ENCODE measurements at places on chromosomes 13 and 19.

DNA sequence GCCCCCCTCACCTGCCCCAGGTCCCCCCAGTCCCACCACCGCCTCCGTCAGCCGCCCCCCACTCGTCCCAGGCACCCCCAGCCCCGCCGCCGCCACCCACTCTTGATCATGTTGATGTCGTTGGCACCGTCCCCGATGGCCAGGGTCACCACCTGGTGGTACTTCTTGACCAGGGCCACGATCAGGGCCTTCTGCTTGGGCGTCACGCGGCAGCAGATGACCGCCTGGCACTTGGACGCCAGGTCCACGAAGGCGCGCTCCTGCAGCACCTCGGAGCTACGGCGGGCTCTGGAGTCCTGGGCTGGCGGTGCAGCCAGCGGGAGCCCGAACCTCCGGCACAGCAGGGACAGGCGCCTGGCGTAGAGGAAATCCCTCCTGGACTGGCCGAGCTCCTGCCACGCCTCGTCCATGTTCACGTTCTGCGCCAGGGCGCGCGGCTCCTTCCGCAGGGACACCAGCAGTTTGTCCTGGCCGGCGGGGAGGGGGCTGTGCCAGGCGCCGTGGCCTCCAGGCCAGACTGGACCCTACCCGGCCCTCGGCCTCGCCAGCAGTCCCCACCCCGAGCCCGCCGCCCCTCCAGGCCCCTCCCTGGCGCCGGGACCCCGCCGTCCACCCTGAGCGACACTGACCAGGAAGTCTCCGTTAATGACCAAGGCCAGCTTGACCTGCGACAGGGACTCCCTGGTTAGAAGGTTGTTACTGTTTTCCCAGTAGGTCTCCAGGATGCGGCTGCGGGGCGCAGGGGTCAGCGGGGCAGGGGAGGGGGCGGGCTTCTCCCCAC, 22.6 kb downstream of the ATP8B3 start:
- no peak for DNase-seq

- DNase-seq: no peak
These were observed 331.3 kb downstream of the KLF5 start for GRCh38 chr13:73390100-73390499.

- DNase-seq: no peak
These were observed 901.7 kb downstream of the DIAPH3 start for GRCh38 chr13:59261928-59262488.

DNA sequence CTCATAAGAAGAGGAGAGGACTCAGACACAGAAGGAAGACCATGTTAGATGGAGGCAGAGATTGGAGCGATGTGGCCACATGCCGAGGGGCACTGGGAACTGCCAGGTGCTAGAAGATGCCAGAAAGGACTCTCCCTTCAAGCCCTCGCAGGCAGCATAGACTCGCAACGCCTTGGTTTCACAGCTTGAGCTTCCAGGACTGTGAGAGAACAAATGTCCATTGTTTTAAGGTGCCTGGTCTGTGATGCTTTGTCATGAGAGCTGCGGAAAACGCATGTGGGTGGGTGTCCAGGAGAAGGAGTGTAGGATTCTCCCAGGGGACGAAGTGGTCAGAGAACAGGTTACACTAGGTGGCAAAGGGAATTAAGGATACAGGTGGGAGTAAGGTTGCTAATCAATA, 125.9 kb upstream of the USP29 start:
- no peak for DNase-seq

- DNase-seq: no peak
These were observed 84.3 kb upstream of the UBL3 start for GRCh38 chr13:29934531-29935308.

DNA sequence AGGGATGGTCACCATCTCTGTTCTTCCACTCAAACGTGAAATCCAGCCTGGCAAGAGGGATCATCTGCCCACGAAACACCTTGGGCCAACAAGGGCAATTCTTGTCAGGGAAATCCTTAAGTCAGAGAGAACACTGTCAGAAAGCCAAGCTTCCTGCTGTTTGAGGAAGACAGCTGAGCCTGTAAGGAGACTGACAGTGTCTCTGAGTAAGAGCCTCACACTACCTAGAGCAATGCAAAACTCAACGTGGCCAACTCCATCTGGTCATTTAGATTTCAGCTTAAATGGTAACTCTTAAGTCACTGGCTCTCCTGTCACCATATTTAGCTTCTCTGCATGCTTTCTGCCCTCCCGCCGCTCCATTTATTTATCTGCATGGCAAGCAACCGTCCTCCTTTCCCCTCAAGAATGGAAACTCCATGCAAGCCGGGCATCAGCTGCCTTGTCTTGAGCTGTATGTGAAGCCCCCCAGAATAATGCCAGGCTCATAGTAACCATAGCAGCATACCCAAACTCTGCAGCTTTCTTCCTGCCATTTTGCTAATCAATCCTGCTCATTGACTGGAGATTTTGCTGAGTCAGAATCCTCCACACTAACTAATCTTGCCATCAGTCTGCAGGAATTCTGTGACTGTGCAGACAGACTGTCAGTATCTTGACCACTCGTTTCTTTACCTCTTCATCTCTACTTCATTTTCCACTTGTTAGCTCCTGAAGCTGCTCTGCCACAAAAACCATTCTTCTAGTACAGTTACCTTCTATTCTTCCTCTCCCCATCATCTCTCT, 159.8 kb downstream of the IRS2 start:
- DNase-seq: peak; percentile 31

- peak; percentile 83 for DNase-seq
These were observed 98.5 kb upstream of the PABPC3 start for GRCh38 chr13:24997367-24997967.

DNA sequence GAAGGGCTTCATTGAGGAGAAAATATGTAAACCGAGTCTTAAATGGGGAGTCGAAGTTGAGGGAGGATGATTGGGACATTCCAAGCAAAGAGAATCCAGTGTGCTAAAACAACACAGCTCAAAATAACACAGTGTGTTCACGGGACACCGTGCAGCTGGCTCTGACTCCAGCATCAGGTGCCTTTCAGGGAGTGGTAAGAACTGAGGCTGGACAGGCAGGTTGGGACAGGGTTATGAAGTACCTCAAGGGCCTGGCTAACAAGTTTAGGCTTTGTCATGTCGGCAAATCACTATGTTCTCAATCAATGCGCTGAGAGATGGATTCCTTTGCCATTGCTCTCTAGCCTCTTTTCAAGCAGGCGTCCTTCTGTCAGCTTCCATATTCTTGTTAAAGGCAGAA, 27.5 kb upstream of the WDFY2 start:
- DNase-seq: no peak

GRCh38 chr19:35929876-35930275, 6.3 kb upstream of the LRFN3 start:
- no peak for DNase-seq

DNA sequence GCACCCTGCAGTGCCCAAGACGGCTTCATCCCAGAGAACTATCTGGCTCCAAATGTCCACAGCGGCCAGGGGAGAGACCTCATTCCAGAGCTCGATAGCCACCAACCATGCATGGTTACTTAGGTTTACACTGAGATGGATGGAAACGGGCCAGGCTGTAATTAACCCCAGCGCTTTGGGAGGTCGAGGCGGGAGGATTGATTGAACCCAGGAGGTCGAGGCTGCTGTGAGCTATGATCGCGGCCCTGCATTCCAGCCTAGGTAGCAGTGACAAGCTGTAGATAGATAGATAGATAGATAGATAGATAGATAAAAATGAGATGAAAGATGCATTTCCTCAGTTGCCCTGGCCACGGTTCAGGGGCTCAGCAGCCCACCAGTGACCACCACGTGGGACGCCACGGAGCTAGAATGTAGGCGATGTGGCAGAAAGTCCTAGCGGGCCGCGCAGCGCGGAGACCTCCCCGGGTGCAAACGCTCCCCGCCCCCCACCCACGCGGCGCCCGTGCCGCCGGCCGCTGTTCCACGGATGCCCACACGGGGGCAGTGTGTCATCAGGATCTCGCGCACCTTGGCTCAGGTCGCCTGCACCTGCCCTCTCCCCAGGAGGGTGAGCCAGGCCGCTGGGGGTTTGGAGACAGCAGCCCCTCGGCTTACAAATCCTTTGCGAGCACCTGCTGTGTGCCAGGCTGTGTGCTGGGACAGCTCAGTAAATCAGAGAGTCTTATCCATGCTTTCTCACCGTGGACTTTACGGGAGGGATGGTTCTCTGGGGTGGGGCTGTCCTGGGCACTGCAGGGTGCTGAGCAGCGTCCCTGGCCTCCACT, 13.5 kb upstream of the TLE5 start:
- DNase-seq: peak; percentile 75

DNA sequence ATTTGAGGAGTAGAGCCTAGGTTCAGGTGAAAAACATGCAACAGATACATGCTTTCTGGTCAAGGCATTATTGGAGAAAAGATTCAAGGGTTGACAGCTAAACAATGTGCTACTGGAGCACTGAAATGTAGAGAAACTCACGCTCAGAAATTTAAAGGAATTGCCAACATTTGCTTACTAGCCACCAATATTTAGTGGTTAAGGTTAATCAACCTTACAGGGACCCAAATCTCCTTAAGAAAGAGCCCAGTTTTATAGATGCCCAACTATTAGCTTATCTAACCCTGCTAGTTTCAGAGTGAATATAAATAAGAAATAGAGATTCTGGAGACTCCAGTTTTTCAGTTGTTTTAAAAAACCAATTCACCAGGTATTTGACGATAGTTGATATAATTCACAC, 203.6 kb downstream of the DACH1 start:
- DNase-seq: no peak

GRCh38 chr19:47124937-47125668, 5.5 kb upstream of the SAE1 start:
- no peak for DNase-seq

DNA sequence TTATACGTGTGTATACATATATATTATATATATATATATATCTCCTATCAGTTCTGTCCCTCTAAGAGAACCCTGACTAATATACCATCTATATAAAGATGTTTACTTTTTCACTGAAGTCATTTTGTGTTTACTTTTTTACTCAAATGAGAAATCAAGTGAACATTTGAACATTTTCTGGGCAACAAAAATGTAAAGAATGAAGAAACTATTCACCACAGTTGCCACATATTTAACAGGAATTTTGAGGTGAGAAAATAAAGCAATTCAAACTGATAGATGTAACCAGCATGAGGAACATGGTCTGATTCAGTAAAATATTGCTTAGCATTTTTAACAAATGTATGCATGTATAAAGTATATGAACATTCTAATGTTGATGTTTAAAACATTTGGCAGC, 299.2 kb upstream of the KLHL1 start:
- DNase-seq: no peak

- no peak for DNase-seq
These were observed 124.3 kb upstream of the STARD13 start for GRCh38 chr13:33409673-33410510.

- no peak for DNase-seq
These were observed 317.3 kb upstream of the MAB21L1 start for GRCh38 chr13:35793823-35794222.

- DNase-seq: no peak
These were observed 108.4 kb upstream of the CLDN10 start for GRCh38 chr13:95444006-95444730.

DNA sequence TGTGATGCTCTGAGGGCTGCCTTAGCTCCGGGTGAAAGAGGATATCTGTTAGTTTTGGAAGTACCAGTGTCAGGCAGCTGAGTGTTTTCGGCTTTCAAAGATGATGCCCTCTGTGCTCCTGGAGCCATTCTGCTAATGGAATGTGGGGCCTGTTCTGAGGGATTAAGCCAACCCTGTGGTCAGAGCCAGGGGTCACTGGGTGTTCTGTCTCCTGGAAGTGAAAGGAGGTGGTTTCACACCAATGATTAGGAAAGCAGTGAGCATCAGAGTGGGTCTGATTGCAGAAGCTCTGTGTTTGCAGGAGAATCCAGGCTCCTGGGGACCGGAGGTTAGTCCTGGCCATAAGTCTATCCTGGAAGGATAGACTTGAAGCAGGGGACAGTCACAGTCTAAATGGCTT, 94.6 kb downstream of the UQCRFS1 start:
- no peak for DNase-seq

DNA sequence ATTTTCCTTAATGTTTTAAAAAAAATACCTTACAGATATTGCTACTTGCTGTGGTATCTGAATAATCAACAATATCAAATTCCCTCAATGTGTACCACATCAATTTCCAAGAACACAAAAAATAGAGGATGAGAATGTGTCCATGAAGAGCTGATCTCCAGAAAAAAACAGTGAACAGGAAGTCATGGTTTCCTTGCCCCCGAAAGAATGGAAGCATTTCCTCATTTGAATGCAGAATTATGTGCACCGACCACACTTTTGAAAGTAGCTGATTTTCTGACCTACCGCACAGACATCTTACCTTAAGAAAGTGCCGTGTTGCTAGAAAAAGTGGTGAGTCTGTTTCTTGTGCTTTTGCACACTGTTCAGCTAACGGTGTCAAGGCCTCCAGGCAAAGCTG, 13.4 kb upstream of the EEF1AKMT1 start:
- no peak for DNase-seq

- DNase-seq: peak; percentile 81
These were observed 8.4 kb upstream of the BCAM start for GRCh38 chr19:44800461-44800860.
